ENCODE measurements at places on chromosomes 12 and 14. TPM values are rescaled to one million over a fixed set of nuclear protein-coding genes. Genes with fewer than 3 reads are reported as not detected.

Gene CLEC4D
- total RNA-seq = not detected

Gene OAS1
- 0.75 TPM for total RNA-seq

Gene RAB3IP
- total RNA-seq = 2.1 TPM

Gene IL31
- not detected for total RNA-seq

Gene LRRK2
- 22.9 TPM for total RNA-seq

Gene MANSC1
- 6.8 TPM for total RNA-seq

Gene JPH4
- total RNA-seq = not detected

Gene DDN
- total RNA-seq = 0.13 TPM

Gene PLCZ1
- 0.06 TPM for total RNA-seq

Gene PIK3C2G
- total RNA-seq = not detected

Gene HCAR1
- total RNA-seq = 0.37 TPM

Gene RPS6KA5
- total RNA-seq = 2.3 TPM

Gene IFNG-AS1
- total RNA-seq = 0.26 TPM

Gene GPX2
- 0.12 TPM for total RNA-seq

Gene TMBIM4
- 67.8 TPM for total RNA-seq

Gene PLA2G1B
- not detected for total RNA-seq

Gene LHX5
- total RNA-seq = not detected

Gene AKT1
- 214 TPM for total RNA-seq

Gene SERPINA12
- total RNA-seq = not detected

Gene DEGS2
- under 0.01 TPM for total RNA-seq

Gene LRP6
- 45.0 TPM for total RNA-seq

Gene PRORP
- total RNA-seq = 22.3 TPM

Gene NANOG
- not detected for total RNA-seq
